HS-5 (cell line): ENCODE measurements at places on chromosomes 7 and 10.

- no peak for DNase-seq
These were observed 1.1 kb downstream of the RALA start for GRCh38 chr7:39624442-39624807.

DNA sequence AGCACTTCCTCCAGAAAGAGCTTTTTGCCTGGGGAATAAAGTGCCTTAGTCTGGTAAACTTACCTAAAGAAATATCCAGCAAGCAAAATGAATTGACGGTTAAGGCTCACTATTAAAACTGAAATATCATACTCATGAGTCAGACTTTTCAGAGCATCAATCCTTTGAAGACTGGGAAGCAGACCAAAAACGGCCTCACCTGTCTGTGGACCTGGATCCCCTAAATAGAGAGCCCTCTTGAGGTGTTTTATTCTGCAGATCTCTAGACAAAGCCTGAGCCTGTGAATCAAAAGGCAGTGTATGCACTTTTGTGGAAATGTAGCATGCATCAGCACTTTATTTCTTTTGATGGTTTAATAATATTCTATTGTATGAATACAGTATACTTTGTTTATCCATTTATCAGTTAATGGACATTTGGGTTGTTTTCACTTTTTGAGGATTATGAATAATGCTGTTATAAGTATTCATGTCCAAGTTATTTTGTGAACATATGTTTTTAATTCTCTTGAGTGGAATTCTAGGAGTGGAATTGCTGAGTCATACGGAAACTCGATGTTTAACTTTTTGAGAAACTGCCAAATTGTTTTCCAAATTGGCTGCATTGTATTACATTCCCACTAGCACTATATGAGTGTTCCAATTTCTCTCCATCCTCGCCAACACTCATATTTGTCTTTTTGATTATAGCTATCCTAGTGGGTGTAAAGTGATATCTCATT lies 449.0 kb upstream of the IGFBP3 start:
- DNase-seq = peak; percentile 98

- no peak for DNase-seq
These were observed 40.9 kb upstream of the WDR11 start for GRCh38 chr10:120810298-120810697.

- no peak for DNase-seq
These were observed 196.5 kb downstream of the PHF14 start for GRCh38 chr7:11170175-11170574.

DNA sequence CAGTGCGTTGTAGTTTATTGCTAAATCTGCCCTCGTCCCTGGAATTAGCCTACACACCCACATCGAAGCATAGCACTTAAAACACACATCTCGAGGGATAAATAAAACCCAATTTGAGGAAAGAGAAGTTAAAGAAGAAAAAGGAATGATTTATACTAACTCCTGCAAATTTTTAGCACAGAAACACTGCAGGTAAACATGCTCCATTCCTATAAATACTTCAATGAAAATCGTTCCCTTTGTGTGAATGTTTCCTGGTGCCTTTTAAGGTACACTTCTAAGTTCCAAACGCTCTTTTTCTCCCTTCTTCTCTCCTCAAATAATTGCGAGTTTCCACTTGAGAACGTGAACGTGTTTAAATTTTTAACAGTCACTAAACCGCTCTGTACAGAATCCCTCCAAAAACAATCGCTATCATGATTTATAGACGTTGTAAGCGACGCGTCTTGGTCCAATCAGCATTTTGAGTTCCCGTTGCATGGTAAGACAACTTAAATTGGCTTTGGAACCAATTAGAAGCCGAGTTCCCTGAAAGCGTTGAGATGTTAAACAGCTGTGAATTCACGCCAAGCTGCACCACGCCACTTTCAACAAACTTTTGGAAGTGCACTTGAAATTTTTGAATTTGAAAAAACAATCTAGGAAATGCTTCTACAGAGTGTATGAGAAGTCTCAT lies 12.5 kb upstream of the EBLN1 start:
- no peak for DNase-seq

DNA sequence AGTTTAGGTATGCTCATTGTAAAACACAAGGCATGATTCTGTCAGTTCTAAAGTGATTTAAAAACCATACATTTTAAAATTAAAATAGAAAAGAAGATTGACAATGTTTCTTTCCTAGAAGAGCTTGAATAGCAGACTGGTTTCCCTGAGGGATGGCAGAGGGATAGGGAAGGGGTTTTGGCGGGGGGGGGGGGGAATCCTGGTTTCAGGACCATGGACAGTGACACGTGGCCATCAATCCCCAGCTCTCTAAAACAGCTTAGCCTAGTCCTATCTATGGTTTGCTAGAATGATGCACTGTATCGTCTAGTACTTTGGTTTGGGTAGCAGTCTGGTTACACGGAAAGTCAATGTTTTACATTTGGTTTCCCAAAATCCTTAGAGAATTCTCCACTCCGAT lies 88.7 kb downstream of the PHYHIPL start:
- no peak for DNase-seq

GRCh38 chr7:36625247-36625646 lies 99.0 kb downstream of the AOAH start:
- DNase-seq = no peak

DNA sequence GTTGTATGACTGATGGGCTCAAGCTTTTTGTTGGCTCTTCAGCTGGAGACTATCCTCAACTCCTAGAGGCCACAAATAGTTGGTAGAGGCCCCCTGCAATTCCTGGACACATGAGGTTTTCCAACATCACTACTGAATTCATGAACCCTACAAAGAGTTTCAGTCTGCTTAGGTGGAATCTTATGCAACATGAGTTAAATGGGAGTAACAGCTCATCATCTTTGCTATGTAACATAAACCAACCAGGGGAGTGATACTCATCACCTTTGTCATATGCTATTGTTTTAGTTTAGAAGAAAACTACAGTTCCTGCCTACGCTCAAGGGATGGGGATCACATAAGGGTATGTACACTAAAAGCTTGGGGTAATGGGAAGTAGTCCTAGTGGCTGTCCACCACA lies 729.4 kb downstream of the SORCS1 start:
- DNase-seq = no peak

DNA sequence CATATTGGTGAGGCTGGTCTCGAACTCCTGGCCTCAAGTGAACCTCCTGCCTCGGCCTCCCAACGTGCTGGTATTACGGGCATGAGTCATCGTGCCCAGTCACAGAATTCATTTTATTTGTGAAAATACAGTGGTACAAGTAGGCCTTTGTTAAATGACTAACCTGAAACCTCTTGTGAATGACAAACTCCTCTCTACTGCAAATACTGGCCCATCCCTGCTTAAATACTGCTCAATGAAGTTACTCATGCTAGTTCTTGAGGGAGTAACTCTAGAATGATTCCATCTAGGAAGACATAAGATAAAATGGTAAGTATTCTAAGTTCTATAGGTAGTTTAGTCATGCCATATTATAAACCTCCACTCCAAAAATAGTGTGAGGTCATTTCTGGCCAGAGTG lies 80.7 kb downstream of the UBE2H start:
- no peak for DNase-seq

DNA sequence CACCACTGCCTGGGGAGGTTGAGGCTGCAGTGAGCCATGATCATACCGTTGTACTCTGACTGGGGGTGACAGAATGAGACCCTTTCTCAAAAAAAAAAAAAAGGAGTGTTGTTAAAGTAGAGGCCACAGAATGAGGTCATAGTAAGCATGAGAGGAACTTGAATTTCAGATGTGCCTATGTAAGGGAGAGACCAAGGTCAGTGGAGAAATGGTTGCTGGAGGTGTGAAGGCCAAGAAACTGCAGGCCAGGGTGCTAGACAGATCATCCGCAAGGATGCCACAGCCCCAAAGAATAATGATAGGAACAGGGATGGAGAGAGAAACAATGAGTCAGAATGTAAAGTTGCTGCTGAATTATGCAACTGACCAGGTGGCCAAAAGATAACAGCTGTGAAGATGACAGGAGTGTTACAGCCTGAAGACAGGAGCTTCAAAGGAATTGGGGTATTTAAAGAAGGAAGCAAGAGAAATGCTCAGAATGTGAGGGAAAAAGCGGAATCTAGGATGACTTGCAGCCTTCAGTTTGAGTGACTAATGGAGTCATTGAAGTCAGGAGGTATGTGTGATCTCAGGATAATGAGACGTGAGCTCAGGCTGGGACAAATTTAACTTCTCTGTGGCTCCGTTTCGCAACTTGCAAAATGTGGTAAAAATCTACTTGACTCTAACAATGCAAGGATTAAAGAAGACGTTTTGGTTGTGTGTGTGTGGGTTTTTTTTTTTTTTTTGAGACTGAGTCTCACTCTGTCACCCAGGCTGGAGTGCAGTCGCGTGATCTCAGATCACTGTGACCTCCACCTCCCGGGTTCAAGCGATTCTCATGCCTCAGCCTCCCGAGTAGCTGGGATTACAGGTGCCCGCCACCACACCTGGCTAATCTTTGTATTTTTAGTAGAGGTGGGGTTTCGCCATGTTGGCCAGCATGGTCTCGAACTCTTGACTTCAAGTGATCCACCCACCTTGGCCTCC lies 22.2 kb downstream of the TYW1B start:
- DNase-seq = peak; percentile 90

GRCh38 chr10:27759483-27760272 lies 14.1 kb upstream of the MKX start:
- DNase-seq = no peak

- peak; percentile 58 for DNase-seq
These were observed 34.4 kb upstream of the ARMS2 start for GRCh38 chr10:122419876-122420623.

GRCh38 chr7:33904681-33905388 lies 504 bp upstream of the BMPER start:
- DNase-seq = no peak

- no peak for DNase-seq
These were observed 82.8 kb upstream of the FAM171A1 start for GRCh38 chr10:15453926-15454325.
